Activated T-helper 17 cell treated with anti-CD3 and anti-CD28 coated beads, Interleukin-2, amount 50 U/mL, for 72 hours (primary cell): ENCODE measurements at places on chromosomes 4 and X. TPM values are rescaled to one million over a fixed set of nuclear protein-coding genes. Genes with fewer than 3 reads are reported as not detected.

IL21 gene
- 17.1 TPM for total RNA-seq

ASMT gene
- 2.0 TPM for total RNA-seq

ART3 gene
- 0.80 TPM for total RNA-seq

AFM gene
- total RNA-seq = not detected

GLRB gene
- total RNA-seq = not detected

GPM6B gene
- not detected for total RNA-seq

ANXA10 gene
- not detected for total RNA-seq

PAGE3 gene
- not detected for total RNA-seq

CHRDL1 gene
- not detected for total RNA-seq

RGN gene
- total RNA-seq = not detected

CDX4 gene
- not detected for total RNA-seq

RENBP gene
- 4.9 TPM for total RNA-seq

EIF4E gene
- 125 TPM for total RNA-seq

TKTL2 gene
- not detected for total RNA-seq

MCF2 gene
- 0.84 TPM for total RNA-seq

HSFX3 gene
- not detected for total RNA-seq

DNA sequence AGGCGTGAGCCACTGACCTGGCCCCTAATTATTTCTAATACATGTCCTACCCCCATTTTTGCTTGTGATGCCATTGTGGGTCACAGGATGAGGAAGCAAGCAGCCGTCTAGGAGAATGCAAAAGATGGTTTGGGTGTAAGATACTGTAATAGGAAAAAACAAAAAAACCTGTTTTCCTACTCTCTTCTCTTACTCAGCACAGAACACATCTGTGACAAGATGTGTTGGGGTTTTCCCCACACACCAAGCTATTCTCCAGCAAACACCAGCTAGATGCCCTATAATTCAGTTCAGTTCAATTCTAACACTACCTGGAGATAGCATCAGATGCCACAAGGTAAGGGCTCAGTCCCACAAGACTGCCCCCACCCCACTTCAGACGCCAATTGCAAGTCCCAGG lies 15.3 kb upstream of the HPRT1 start:
- ATAC-seq = no peak

- no peak for ATAC-seq
Measured at GRCh38 chrX:112874614-112875013, 34.0 kb upstream of the AMOT start.

DNA sequence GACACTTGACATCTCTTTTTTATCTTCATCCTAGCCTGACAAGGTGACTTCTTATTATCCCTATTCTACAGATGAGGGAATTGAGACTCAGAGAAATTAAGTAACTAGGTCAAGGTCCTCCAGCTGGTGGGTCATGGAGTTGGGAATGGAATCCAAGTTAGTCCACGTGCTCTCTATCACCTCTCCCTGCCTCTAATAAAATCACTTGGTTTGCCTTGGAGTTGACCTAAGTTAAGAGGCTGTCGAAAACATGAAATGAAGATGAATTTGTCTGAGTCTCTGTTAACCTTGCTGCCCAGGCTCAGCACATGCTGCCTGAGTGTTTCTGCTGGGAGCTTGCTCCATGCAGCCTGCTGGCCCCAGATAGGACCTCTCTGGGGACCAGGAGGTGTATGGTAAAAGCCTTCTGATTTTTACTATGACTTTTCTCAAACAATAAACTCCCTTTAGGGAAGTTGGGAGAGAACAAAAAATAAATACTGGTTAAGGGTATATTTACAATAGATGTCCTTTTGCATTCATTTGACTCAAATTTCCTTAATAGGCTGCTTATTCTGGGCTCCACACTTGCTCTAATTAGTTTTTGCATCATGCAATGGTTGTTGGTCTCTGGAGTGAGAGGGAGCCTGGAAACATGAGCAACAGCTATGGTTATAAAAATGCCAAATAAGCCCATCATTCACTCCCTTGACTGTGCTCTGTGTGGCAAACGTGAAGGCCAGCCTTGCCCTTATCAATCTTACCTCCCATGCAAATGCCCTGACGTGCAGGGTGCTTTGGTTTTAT lies 61.6 kb upstream of the DHX15 start:
- ATAC-seq = no peak

DNA sequence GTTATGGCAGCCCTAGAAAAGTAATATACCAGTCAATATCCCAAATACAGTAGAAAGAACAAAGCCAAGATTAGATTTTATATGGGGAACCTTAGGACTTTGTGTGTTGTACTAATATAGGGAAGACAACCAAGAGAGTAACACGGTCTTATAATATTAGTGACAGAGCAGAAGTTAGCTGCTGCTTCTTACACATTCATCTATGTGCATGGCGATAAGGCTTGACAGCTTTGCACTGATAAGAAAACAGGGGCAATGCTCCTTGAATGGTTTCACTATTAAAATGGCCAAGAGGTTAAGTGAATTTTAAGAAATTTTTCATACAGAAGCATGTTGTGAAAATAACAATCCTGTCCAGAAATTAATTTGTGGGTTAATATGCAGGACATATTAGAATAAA lies 521.6 kb downstream of the CCSER1 start:
- ATAC-seq = no peak

DNA sequence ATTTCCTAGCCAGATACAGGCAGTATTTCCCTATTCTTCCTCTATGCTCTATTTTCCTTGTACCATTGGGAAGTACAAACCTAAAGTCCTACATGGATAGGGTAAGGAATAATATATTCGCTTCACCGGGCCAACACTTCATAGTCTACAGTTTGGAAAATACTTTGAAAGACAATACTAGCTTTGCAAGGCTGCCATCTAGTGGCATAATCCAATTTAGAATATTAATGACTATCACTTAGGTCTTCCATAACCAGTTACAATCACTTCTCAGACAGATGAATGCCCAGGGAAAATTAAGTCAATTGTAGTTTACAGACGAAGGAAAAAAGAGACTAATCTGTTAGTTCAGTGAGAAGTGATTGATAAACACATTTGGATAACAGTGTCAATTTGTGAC lies 141.0 kb upstream of the FAM47C start:
- ATAC-seq = no peak

DNA sequence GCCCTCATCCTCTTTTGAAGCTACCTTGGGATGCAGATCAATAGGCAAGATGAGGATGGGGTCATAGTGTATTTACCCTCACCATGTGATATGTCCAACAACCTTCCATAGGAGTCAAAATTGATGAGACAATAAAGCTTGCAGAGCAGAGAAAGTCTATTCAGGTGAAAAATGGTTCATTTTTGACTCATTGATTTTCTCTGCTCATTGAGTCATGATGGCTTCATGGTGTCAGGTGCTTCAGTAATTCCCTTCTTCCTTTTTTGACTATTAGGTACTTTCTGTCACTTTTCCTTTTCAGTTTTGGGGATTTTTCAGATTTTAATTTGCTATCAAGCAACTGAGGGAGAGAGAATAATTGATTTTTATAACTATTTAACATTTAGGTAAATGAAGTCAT lies 55.9 kb upstream of the IL2 start:
- ATAC-seq = peak; percentile 60

DNA sequence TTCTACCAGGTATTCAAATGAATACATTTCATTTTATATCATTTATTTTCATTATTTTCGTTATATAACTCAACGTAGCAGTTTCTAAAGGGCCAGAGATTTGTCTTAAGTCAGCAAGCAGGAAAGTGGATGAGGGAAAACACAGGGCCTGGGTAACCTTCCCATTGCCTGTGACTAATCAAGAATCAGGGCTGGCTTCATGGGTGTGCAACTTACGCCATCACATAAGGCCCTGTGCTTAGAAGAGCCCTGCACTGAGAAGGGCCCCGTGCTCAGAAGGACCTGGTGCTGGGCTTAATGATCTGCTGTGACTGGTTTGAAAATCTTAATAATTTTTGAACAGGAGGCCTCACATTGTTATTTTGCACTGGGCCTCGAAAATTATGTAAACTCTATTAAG lies 65.4 kb upstream of the FAM9C start:
- no peak for ATAC-seq

- ATAC-seq = no peak
Measured at GRCh38 chr4:86015412-86016350, 344.2 kb downstream of the MAPK10 start.

GRCh38 chrX:119399772-119400101 lies 601 bp downstream of the SLC25A43 start:
- ATAC-seq = no peak

- ATAC-seq = no peak
Measured at GRCh38 chrX:118717678-118718391, 9.6 kb upstream of the IL13RA1 start.

GRCh38 chr4:130722361-130722760 lies 1626.4 kb downstream of the C4orf33 start:
- ATAC-seq = no peak

DNA sequence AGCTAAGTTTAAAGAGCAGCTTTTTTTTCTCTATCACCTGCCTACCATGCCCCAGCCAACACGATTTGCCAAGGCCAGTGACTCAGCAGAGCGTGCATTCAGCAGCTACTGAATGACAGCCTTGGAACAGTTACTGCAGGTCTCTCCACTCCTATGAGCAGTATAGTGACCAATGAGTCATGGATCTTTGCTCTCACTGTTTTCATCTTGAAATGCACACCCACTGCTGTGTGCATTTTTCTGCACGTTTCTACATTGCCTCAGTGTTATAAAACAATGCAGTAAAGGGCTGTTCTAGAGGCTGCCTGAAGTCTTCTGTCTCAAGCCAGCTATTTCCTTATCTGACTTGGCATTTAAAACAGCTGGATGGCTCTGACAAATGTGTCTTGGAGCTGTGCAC lies 66.0 kb upstream of the C4orf54 start:
- ATAC-seq = peak; percentile 76

GRCh38 chr4:41148931-41149330 lies 65.4 kb downstream of the APBB2 start:
- ATAC-seq = no peak

- ATAC-seq = no peak
Measured at GRCh38 chrX:77167993-77168392, 279.2 kb upstream of the FGF16 start.

DNA sequence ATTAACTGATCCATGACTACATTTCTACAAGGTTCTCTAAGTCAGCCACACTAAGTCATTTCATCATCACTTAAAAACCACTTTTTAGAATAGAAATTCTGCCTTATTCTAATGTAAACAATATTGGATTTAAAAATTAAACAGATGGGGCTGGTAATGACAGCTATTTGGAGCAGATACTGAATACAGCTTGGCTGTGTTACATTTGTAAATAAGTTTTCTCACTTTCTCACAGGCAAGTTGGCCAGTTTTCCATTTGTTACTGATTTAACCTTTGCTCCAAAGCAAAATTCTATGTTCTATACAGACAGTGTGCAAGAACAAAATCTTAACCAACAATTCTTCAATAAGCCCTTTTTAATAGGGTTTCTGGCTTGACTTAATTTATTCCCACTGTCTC lies 370.7 kb downstream of the GRIA2 start:
- ATAC-seq = no peak

GRCh38 chr4:115128037-115128436 lies 14.6 kb upstream of the NDST4 start:
- ATAC-seq = no peak

DNA sequence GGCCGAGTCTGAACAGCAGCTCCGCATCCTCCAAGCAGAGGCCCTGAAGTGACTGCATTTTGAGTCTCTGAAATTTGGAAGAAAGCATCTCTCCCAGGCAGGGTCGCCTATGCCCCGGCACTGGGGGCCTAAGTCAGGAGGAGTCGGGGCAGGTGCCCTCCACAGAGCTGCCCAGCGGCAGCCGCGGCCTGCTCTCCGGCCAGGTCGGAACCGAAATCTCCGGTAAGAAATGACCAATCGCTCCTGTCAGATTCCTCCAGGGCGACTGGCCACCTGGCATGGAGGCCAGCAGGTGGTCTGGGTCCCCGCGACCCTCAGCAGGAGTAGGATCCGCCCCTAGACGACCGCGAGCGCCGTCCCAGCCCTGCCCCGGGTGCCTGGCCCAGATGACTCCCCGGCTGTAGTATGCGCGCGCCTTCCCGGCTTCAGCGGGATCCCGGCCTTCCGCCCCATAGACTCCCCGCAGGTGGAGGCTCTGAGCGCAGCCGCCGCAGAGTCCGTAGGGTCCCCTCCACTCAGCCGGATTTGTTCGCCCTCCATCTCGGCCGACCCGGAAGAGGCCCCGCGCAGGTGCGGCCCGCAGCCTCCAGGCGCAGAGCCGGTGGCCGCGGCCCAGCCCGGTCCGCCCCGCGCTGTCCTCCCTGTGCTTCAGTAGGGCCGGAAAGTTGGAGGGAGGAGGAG lies 1.5 kb downstream of the NKX1-1 start:
- ATAC-seq = no peak

- ATAC-seq = no peak
Measured at GRCh38 chr4:83771113-83771705, 235.3 kb downstream of the GPAT3 start.

DNA sequence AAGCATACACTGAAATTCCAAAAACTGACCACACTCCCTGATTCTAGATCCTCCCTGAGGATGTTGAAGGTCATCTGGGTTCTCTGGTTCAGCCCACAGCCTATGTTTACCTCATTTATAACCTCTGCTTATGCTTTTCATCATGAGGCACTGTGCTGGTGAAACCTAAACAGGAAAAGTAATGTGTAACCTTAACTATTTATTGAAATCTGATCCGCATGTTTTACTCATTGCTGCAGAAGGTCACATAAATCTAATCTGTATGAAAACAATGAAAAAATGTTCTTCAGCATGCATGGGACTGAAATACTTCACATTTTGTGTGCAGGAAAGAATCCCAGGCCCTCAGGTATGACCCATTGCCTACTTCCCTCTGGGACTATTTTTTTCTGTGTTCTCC lies 30.3 kb downstream of the UCHL1 start:
- no peak for ATAC-seq
